ENCODE measurements at places on chromosomes 11 and 22.

GRCh38 chr11:71451596-71452198 lies 1.3 kb upstream of the NADSYN1 start:
- DNase-seq: no peak

DNA sequence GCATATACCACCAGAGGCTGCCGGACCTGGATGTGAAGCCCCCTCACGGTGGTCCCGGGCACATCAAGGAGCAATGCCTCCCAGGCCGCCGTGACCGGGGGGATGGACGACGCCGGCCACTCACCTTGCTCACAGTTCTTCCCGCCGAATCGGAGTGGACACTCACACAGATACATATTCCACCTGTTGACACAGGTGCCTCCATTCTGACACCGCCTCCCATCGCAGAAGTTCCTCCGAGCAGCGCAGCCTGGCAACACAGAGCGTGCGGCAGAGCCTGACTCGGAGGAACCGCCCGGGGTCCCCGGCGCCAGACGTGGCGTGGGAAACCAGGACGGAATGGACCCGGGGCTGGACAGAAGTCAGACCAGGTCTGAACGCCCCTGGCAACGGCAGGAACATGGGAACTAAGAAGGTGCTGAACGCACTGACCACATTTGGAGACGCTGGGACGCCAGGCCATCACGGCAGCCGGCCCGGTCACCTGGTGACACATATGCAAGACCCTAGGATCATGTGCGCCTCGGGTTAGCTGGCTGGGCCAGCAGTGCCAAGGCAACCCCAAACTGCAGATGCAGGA lies 74.2 kb downstream of the TRMU start:
- DNase-seq: no peak

DNA sequence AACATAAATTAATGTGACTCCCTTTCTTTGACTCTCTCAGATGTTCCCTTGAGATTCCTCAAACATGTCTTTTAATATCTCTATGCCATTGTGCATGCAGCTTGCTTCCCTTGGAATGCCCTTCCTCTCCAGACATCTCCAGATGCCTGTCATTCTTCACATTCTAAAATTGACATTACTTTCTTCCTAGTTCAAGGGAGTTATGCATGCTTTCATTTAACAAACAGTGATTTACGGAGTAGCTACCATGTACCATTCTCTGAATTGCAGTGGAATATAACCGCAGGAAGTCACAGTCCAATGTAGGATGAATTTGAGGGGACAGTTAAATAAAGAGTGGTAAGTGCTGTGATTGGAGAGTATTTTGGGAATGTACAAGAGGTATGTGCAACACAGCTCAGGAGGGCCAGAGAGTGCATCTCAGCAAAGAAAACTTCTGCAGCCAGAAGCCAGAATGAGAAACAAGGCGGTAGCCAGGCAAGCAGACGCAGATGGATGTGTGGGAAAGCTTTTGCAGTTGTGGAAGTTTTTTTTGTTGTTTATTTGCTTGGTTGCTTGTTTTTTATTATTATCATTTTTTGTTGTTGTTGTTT lies 18.7 kb downstream of the MMP10 start:
- DNase-seq: no peak

GRCh38 chr22:35475545-35475944 lies 65.1 kb upstream of the RASD2 start:
- no peak for DNase-seq
